ENCODE measurements at places on chromosomes 7 and 10. TPM values are rescaled to one million over a fixed set of nuclear protein-coding genes. Genes with fewer than 3 reads are reported as not detected.

DNA sequence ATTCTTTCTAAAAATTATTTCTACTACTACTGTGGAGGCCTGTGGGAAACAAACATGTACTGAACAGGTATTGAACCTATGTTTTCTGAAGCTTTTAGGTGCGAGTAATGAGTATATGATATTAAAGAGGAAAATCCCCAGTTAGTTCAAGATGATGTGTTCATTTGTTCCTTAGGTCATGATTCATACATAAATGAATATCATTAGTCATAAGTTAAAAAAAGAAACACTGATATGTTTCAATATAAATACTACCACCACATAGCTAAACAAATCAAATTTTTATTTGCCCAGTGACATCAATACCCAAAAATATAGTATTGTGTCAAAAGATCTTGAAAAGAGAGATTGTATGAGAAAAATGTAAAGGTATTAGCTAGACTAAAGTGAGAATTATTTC lies 210.7 kb upstream of the GNAI1 start:
- H3K4me1 ChIP-seq, result peaks cover 21% of the 10 kb centered on the region
- peak overlapping the region; percentile 56 for H3K27ac ChIP-seq
- DNase-seq, result peak; percentile 54
- no peaks in the 10 kb centered on the region for H3K27me3 ChIP-seq
- no peaks in the 10 kb centered on the region for H3K36me3 ChIP-seq
- no peak overlapping the region for H3K4me3 ChIP-seq

DNA sequence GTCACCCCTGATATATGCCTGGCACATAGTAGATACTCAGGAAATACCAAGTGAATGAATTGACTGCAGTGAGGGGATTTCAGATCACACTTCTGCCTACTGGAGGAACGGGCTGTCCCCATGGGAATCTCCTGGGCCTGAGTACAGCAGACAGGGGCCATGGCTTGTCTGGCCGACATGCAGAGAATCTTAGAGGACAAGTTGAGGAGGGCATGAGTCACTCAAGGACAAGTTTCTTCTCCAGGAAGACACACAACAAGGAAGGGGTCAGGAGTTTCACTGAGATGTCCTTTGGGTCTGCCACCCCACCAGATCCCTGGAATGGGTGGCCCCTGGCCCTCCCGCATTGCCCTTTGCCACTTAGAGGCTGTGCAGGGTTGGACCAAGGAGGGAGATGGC lies 20.7 kb downstream of the PLPP4 start:
- H3K36me3 ChIP-seq, result no peaks in the 10 kb centered on the region
- H3K27ac ChIP-seq, result no peak overlapping the region
- H3K4me3 ChIP-seq, result no peak overlapping the region
- H3K27me3 ChIP-seq, result no peaks in the 10 kb centered on the region
- no peaks in the 10 kb centered on the region for H3K4me1 ChIP-seq

DNA sequence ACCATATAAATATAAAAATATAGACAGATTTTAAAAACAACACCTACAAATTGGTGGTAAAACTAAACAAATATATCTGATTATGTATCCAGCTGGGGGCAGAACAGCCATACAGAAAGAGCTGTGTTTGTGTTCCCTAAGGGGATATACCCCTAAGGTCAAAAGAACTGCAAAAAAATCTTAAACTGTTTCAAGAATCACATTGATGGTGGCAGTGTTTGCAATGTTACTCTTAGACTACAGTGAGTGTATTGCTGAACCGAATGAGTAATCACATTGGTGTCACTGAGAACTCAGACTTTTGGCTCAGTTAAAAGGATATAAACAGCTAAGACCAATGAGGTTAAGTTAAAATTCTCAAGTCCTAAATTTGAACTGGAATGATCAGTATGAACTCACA lies 27.1 kb upstream of the PTPRN2 start:
- H3K36me3 ChIP-seq, result no peaks in the 10 kb centered on the region
- peak; percentile 13 for DNase-seq
- no peaks in the 10 kb centered on the region for H3K4me1 ChIP-seq
- H3K27me3 ChIP-seq, result no peaks in the 10 kb centered on the region

GRCh38 chr10:77494327-77494726 lies 143.3 kb downstream of the KCNMA1 start:
- no peak overlapping the region for H3K27ac ChIP-seq
- no peaks in the 10 kb centered on the region for H3K27me3 ChIP-seq
- peak; percentile 86 for DNase-seq

- no peak overlapping the region for H3K4me3 ChIP-seq
- no peak for DNase-seq
- no peaks in the 10 kb centered on the region for H3K27me3 ChIP-seq
Observed at GRCh38 chr7:30474893-30475292, 3.7 kb downstream of the NOD1 start.

DNA sequence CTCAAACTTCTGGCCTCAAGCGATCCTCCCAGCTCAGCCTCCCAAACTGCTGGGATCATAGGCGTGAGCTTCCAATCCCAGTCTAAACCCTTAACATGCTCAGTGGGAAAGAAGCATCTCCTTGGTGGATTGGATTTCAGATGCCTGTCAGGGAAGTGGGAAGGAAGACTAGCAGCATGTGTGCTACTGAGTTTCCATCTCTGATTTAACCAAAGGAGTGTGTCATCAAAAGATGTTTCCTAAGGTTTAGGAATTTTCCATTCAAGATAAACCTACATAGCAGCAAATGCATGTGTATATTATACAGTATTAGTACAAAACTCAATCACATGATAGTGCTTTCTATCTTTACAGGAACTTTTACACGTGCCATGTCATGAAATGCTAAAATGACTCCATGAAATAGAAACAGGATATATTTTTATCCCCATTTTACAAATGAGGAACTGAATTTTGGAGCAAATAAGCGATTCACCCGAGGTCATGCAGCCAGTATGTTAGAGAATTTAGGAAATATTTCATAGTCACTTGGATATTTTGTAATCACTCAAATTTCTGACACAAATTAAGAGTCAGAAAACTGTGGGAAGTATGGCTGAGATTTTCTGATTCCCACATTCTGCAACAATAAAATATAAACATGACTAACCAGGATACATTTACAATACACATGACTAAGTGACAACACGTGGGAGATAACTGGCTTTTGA lies 11.4 kb upstream of the TMEM26 start:
- no peak overlapping the region for H3K4me3 ChIP-seq
- DNase-seq, result peak; percentile 94
- no peaks in the 10 kb centered on the region for H3K36me3 ChIP-seq
- peaks cover 29% of the 10 kb centered on the region for H3K4me1 ChIP-seq

DNA sequence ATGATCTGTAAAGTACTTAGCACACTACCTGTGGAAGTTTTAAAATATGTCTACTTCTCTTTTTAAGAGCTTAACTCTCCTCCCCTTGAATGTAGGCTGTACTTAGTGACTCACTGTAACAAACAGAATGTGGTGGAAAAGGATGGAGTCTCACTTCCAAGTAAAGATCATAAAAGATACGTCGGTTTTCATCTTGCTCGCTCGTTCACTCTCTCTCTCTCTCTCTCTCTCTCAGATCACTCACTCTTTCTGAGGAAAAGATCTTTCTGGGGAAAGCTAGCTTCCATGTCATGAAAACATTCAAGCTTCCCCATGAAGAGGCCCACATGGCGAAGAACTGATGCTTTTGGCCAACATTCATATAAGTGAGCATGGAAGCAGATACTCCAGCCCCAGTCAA lies 5.5 kb downstream of the CHUK start:
- H3K4me3 ChIP-seq, result no peak overlapping the region
- H3K27me3 ChIP-seq, result no peaks in the 10 kb centered on the region
- H3K4me1 ChIP-seq, result no peaks in the 10 kb centered on the region

DNA sequence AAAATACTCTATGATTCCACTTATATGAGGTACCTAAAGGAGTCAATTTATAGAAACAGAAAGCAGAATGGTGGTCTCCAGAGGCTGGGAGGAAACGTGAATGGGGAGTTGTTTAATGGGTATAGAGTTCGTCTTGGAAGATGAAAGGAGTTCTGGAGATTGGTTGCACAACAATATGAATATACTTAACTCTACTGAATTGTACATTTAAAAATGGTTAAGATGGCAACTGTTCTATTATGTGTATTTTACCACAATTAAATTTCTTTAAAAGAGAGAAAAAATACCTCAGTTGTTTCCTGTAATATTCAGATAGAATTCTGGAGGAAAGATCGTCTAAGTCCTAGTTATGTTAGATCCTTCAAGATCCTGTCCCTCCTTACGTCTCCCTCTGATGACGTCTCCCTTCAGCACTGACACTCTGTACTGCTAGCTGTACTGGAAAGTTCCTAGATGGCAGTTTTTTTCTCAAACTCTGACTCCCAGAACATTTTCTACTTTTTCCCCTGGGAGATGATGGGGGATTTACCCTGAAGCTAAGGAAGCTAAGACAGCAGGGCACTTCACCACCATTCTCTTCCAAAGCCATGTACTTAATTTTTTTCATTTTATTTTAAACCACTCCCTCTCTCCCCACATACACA lies 53.2 kb upstream of the CAV2 start:
- H3K36me3 ChIP-seq, result no peaks in the 10 kb centered on the region
- no peak for DNase-seq
- no peaks in the 10 kb centered on the region for H3K27me3 ChIP-seq
- H3K4me3 ChIP-seq, result no peak overlapping the region
- H3K27ac ChIP-seq, result peak overlapping the region; percentile 52
- H3K4me1 ChIP-seq, result peaks cover 60% of the 10 kb centered on the region

DNA sequence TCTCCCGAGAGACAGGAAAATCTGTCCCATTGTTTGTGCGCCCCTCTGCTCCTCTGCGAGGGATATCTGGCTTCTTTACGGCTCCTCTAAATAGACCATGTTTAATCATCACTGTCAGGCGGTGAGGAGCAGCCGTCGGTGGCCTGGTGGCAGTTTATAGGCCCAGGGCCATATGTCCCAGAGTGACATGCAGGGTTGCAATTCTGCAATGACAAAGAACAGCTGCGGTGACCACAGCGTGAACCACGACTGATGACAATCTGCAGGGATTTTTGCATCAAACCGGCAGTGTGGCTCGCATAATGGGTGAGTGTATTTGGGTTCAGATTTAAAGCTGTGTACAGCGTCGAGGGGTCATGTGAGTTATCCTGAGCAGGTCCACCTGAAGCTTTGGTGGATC lies 41.5 kb downstream of the GATA3 start:
- no peak overlapping the region for H3K4me3 ChIP-seq
- H3K27me3 ChIP-seq, result no peaks in the 10 kb centered on the region
- no peaks in the 10 kb centered on the region for H3K4me1 ChIP-seq
- DNase-seq, result no peak
- no peaks in the 10 kb centered on the region for H3K36me3 ChIP-seq
- no peak overlapping the region for H3K27ac ChIP-seq

DNA sequence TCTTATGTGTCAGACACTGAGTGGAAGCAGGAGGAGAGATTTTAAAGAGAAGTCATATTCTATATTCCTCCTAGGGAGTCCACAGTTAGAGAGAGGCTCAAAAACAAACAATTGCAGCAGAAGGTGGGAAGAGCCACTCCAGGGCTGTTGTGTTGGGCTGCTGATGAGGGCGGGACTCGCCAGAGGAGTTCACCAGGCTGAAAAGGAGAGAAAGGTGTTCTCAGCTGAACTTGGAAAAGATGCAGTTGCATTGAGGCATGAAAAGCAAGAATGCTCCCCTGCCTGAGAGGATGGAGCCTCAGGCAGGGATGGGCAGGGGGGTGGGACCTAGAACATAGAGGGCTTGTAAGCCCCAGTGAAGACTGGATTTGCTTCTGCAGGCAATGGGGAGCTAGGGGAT lies 324.2 kb downstream of the CXCL12 start:
- no peaks in the 10 kb centered on the region for H3K4me1 ChIP-seq
- no peak overlapping the region for H3K4me3 ChIP-seq
- peaks cover 32% of the 10 kb centered on the region for H3K27me3 ChIP-seq
- no peak for DNase-seq

DNA sequence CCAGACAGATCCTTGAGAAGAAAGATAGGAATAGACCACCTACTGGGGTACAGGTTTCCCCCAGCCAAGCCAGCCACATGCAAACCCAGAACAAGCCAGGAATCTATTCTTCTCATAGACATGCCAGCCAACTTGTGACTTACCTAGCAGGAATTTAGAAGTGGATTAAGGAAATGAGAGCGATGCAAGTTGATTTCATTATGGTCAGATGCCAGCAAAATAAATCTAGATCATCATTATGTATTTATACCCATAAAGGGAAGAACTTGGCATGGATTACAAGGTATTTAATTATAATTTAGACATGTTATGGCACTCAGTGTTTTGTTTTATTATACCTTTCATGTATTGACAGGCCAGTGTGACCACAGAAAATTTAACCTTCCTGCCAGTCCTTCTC lies 32.8 kb downstream of the SLC35G1 start:
- H3K4me3 ChIP-seq, result no peak overlapping the region
- no peak overlapping the region for H3K27ac ChIP-seq
- H3K4me1 ChIP-seq, result no peaks in the 10 kb centered on the region
- no peak for DNase-seq

DNA sequence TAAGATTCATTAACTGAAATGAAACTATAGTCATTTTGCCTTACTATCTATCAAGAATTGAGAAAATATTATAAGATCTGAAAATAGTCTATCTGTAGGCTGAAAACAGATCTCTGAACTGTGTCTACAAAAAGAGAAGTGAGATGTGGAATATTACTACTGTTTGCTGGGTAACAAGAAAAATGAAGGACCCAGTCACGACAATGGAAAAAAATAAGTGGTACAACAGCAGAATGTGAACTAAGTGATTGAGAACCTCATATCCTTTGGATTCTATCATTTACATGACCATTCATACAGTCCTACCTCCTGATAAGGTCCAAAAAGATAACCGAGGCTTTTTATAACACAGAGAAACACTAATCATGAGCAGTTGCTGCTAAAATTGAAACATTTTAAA lies 94.3 kb downstream of the UBE2H start:
- H3K36me3 ChIP-seq, result peaks cover 5% of the 10 kb centered on the region
- H3K4me1 ChIP-seq, result peaks cover 34% of the 10 kb centered on the region
- H3K27me3 ChIP-seq, result no peaks in the 10 kb centered on the region
- no peak overlapping the region for H3K4me3 ChIP-seq
- H3K27ac ChIP-seq, result no peak overlapping the region

- H3K27ac ChIP-seq, result no peak overlapping the region
- no peaks in the 10 kb centered on the region for H3K4me1 ChIP-seq
- no peaks in the 10 kb centered on the region for H3K27me3 ChIP-seq
- no peak overlapping the region for H3K4me3 ChIP-seq
Observed at GRCh38 chr10:46270086-46270811, 16.5 kb upstream of the ANTXRL start.

CYP3A4 gene
- total RNA-seq, result not detected

FAM221A gene
- total RNA-seq, result 5.6 TPM

MAT1A gene
- not detected for total RNA-seq

BLNK gene
- not detected for total RNA-seq

NUPR2 gene
- total RNA-seq, result not detected

ADAM22 gene
- total RNA-seq, result 5.9 TPM

NODAL gene
- not detected for total RNA-seq

ARHGAP22 gene
- total RNA-seq, result 14.9 TPM
